Liver (tissue), 10 donors: ENCODE measurements at places on chromosomes 4 and X. TPM values are rescaled to one million over a fixed set of nuclear protein-coding genes. Genes with fewer than 3 reads are reported as not detected.

Gene TLR8
- 4.6 TPM for total RNA-seq

Gene YY2
- total RNA-seq, result 0.70 TPM

Gene DDIT4L
- 0.08 TPM for total RNA-seq

Gene CACNA1F
- not detected for total RNA-seq

Gene SLC34A2
- total RNA-seq, result 1.4 TPM

Gene LIMCH1
- total RNA-seq, result 30.6 TPM

Gene VCX3B
- total RNA-seq, result 0.08 TPM

Gene SLC9B1
- total RNA-seq, result 0.51 TPM

Gene SOWAHD
- 2.5 TPM for total RNA-seq

Gene HEPH
- 2.5 TPM for total RNA-seq

Gene ATOH1
- not detected for total RNA-seq

Gene IL3RA
- 0.33 TPM for total RNA-seq

Gene TACR3
- total RNA-seq, result not detected

Gene SMIM10
- 0.33 TPM for total RNA-seq

Gene F9
- 98.4 TPM for total RNA-seq

Gene MSL3
- 13.6 TPM for total RNA-seq

Gene MAML3
- 3.2 TPM for total RNA-seq

Gene PDZD4
- 1.8 TPM for total RNA-seq

Gene NIPAL1
- 7.9 TPM for total RNA-seq

Gene AFM
- total RNA-seq, result 40.1 TPM

Gene EREG
- total RNA-seq, result 0.51 TPM

Gene VCX2
- not detected for total RNA-seq

Gene STPG2
- total RNA-seq, result 0.05 TPM

Gene SPANXN5
- not detected for total RNA-seq

Gene TMEM255A
- total RNA-seq, result not detected
